AG08395 (cell line): ENCODE measurements at places on chromosomes 1 and 21.
A peak's percentile ranks its signal among the peaks of the same experiment; 100 is the strongest.

- DNase-seq = peak; percentile 71
Measured at GRCh38 chr21:45128613-45129188, 54.3 kb downstream of the ADARB1 start.

GRCh38 chr1:41674522-41674921, 190.0 kb upstream of the EDN2 start:
- DNase-seq = no peak

GRCh38 chr1:17710889-17711576, 44.1 kb upstream of the ACTL8 start:
- DNase-seq = no peak

GRCh38 chr1:175822580-175822979, 79.2 kb upstream of the TNR start:
- peak; percentile 68 for DNase-seq

- no peak for DNase-seq
Measured at GRCh38 chr1:229669333-229669732, 43.3 kb downstream of the URB2 start.

GRCh38 chr1:230824919-230825721, 43.2 kb downstream of the C1orf198 start:
- DNase-seq = peak; percentile 76

DNA sequence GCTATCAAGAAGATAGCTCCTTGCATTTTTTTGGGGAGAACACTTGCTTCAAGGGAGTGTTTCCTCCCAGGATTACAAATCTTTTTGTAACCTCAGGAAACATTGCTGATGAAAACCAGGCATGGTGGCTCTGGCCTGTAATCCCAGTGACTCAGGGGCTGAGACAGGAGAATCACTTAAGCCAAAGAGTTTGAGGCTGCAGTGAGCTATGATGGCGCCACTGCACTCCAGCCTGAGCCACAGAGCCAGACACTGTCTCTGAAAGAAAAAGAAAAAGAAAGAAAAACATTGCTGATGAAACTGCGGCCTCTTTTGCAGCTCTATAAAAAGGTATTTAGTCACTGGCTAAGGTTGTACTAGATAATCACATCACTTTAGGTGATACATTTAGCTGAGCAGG, 7.3 kb downstream of the RNU1-2 start:
- peak; percentile 2 for DNase-seq

DNA sequence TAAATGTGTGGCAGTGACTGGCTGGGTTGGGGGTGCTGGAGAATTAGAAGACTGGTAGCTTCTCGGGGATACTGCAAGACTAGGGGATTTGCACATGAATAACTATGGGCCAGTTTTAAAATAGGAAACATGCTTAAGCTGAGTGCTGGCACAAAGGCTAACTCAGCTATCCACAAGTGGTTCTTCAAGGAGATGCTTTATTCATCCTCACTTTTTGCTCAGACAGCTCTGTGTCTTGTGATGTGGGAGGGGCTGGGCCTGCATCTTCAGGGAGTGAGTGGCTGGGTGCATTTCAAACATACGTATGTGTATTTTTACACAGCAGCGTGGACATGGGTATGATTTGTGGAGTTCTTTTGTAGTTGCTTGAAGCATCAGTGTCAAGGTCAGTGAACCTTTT, 2.3 kb downstream of the COQ8A start:
- DNase-seq = no peak

GRCh38 chr1:23187637-23188036, 19.0 kb upstream of the LUZP1 start:
- no peak for DNase-seq

DNA sequence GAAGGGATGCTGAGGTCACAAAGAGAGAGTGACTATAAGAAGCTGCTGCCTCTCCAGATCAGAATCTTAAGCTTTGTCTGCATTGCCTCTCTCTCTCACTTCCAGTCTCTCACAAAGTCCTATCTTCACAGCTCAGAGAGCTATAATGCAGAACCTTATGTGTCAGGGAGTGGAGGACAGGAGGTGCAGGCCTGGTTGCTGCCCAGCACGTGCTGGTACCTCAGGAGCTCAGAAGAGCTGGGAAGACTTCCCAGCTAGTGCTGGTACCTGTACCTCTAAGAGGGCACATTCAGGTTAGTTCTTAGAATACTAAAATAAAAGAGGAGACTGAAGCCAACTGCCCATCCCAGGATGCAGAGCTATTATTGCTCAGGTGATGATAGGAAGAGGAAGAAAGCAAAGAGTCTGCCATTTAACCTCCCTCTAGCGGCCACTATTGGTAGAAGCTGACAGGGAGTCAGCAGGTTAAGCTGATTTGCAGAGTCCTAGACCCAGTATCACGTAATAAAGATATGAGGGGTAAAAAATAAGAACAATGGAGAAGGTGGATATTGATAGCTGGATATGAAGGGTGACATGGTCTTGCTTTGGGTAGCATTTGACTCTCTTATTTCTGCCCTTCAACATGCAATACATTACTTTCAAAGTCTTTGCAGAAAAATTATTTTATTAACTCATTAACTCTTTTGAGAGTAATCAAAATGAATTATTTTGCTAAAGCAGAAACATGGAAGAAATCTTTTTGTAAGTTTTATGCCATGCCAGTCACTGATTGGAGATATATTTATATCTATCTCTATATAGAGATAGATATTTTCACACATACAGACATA, 138.1 kb upstream of the HMCN1 start:
- peak; percentile 50 for DNase-seq

DNA sequence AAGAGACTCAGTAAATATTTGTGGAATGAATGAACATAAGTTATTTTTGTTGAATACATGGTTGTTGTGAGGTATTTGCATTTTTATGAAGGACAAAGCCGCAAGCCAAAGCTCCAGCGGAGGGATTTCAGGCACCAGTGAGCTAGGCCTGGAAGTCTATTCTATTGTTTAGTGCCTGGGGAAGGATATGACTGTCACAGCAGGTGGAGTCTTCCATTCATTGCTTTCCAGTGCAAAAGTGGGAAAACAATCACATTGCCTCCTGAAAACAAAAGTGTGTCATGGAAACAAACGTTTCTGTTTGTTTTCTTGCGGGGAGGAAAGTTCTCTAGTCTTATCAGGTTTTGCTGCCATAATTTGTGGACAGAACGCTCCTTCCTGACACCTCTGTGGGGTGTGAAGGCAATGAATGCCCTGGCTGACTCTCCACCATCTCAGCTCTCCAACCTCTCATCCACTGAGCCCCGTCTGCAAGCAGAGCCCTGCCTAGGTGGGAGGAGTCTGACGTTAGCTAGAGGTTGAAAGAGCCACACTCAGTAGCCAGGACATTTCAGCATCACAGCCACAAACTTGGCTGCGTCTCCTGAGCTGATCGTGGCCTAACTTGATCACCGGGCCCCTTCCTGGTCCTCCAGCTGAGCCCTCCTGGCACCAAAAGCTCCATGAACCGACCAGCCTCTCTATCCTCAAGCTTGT, 739.1 kb downstream of the MATN1 start:
- no peak for DNase-seq

DNA sequence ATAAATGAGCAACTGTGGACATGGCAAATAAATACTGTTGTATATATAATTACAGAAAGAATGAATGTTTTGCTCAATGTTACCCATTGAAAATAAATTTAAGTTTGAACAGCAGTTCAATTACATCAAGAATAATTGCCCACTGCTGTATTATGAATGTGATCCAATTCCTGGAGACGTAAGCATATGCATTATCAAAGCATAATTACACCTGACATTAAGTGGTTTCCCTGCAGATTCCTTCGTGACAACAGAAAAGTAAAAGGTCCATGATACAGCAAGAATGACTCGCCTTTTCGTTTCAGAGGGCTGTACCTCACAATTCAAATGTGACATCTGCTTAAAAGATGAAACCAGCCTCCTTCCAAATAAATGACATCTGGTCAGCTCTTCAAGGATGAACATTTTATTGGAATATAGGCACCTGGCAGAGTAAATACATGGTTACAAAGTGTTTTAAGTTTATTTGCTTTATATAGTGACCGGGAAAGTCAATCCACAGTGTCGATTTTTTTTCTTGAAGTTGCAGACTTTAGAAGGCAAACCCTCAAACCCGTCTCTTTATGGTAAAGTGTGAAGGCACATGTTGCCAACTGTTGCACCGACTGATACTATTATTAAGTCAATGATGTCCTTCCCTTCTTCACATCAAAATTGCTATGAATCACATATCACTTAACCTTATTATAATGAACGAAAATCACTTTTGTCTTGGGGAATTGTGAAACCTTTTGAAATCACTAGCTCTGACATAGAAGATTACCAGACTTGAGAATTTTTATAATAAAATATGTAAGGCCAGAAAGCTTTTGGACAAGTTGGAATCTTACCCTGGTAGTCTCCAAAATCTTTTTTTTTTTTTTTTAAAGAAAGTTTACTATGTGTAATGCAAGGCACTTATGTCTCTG, 36.2 kb upstream of the EDEM3 start:
- no peak for DNase-seq

DNA sequence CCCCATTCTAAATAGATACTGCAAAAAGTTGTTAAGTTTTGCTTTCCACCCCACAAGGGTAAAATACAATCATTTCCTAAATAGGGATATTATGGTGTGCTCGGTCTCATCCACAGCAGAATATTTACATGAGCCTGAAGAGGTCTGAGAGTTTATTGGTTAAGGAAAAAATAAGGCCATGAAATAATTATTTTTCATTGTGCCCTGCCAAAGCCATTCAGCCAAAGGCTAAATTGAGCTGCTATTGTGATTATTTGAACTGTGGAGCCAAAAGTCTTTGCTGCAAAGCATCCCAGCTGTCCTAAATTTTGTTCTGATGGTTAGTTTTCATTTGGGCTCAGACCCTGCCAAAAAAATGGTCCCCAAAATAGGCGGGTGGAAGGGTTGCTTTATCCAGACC, 298.7 kb upstream of the ESRRG start:
- no peak for DNase-seq

DNA sequence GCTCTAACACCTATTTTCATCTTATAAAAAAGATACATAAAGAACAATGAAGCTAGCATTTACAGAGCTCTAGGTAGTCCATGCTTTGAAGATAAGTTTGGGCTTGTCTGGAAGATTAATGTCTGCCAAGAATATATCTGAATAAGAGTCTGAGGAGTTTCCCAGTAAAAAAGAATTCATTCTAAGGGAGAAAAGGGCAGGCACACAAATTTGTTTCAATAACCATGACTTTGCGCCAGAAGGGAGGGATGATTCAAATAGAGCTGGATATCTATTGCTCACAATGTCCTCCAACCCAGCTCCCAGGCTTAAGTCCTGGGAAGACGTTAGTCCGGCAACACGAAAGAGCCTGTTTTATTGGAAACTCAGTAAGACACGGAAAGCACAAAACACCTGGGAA, 9.7 kb upstream of the TTLL7 start:
- DNase-seq = no peak

- no peak for DNase-seq
Measured at GRCh38 chr1:246790364-246790763, 66.2 kb downstream of the SCCPDH start.

- no peak for DNase-seq
Measured at GRCh38 chr1:229133811-229134210, 137.1 kb upstream of the RAB4A start.

- DNase-seq = peak; percentile 43
Measured at GRCh38 chr1:57889676-57890320, 465.9 kb upstream of the DAB1 start.

- peak; percentile 95 for DNase-seq
Measured at GRCh38 chr1:17128361-17128760, 9.1 kb upstream of the PADI2 start.

DNA sequence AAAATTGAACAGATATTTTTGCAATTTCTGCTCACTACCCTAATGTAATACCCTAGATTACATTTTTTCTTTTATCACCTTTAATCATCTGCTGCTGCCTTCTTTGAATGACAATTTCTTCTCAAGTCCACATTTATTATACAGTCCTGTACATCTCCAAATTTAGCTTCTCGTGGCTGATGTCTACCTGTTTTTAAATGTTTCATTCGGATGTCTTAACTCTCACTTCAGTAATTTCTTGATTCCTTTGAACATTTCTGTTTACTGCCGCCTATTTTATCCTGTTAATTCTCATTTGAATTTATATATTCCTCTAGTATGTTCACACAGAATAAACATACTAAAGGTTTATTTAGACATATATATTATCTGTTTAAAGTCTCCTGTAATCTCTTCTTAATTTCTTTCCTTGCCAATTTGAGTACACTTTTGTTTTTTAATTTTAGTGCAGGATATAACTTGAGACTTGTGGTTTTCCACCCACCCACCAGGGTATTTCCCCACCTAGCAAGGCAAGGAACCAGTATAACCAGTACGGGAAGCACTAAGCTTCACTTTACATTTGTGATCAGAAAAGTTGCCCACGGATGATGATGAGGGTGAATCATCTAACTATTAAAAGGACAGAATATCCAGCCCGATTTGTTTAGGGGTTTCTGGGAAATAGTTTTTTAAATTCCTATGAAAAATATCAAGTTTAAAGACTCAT, 12.7 kb downstream of the INSL5 start:
- no peak for DNase-seq

- peak; percentile 94 for DNase-seq
Measured at GRCh38 chr1:62356257-62356835, 37.1 kb upstream of the KANK4 start.

DNA sequence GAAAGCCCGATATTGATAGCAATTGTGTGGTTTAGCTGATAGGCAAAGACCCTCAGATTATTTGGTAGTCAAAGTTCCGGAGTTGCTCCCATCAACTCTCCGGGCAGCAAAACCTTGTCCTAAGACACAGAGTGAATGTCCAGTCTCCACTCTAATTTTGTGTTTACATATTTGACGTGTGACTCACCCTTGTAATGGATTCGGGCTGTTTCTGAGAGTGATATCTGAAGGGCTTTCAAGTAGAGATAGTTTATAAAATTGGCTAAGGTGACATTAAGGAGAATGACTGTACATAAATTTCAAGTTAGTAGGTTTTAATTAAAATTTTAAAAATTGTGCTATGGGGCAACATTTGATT, 154.2 kb downstream of the CNIH3 start:
- peak; percentile 75 for DNase-seq

- DNase-seq = no peak
Measured at GRCh38 chr1:169361281-169361680, 6.3 kb downstream of the NME7 start.

DNA sequence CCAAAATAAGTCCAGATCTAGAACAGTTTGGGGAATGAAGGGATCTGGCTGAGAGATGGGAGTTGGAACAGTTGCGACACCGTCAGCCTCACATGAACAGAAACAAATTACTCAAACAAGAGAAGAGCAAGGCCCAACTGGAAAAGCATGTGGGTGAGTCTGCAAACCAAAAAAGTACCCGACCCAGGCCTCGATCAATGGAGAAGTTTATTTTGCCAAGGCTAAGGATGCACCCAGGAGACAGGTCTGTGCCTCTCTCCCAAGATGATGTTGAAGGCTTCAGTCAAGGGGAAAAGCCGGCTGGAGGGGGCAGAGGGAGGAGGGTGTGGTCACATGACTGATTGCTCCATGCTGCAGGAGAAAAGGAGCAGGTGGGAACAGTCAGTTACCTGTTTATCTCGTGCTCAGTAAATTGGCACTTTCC, 42.3 kb downstream of the KRTAP10-1 start:
- DNase-seq = no peak
